Naive thymus-derived CD4-positive, alpha-beta T cell (primary cell): ENCODE measurements at places on chromosomes 7 and 10. TPM values are rescaled to one million over a fixed set of nuclear protein-coding genes. Genes with fewer than 3 reads are reported as not detected.
A peak's percentile ranks its signal among the peaks of the same experiment; 100 is the strongest.

The ANKRD30A gene
- not detected for total RNA-seq

GRCh38 chr10:531541-531940 is 157.9 kb downstream of the DIP2C start:
- no peaks in the 10 kb centered on the region for H3K36me3 ChIP-seq
- H3K4me1 ChIP-seq, result no peaks in the 10 kb centered on the region

GRCh38 chr7:24337180-24337579 is 53.2 kb downstream of the NPY start:
- H3K4me3 ChIP-seq, result no peak overlapping the region
- H3K27ac ChIP-seq, result no peak overlapping the region
- no peaks in the 10 kb centered on the region for H3K27me3 ChIP-seq

The NEBL gene
- not detected for total RNA-seq

DNA sequence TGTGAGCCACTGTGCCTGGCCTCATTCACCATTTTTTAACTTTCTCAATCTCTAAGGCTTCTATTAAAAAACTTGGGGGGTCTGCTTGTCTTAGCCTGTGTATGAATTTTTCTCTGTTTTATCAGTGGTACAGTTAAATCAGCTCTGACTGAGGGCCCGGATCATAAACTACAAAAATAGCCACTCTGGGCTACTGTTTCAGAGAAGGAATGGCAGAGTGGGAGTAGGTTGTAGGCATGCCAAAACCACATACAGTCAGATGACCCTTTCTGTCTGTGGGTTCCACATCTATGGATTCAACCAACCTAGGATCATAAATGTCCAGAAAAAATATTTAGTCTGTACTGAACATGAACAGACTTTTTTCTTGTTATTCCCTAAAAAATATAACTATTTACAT is 21.3 kb downstream of the TBC1D12 start:
- no peak overlapping the region for H3K27ac ChIP-seq
- no peaks in the 10 kb centered on the region for H3K27me3 ChIP-seq
- H3K4me3 ChIP-seq, result no peak overlapping the region
- no peaks in the 10 kb centered on the region for H3K4me1 ChIP-seq
- DNase-seq, result no peak

The FAM25C gene
- total RNA-seq, result not detected

GRCh38 chr7:44073664-44074348 is 8.4 kb upstream of the PGAM2 start:
- no peaks in the 10 kb centered on the region for H3K4me1 ChIP-seq
- peak overlapping the region; percentile 25 for H3K27ac ChIP-seq
- no peak overlapping the region for H3K4me3 ChIP-seq
- DNase-seq, result no peak
- H3K27me3 ChIP-seq, result no peaks in the 10 kb centered on the region

The IFRD1 gene
- 29.5 and 32.2 TPM in 2 replicates for total RNA-seq

The PILRA gene
- 13.4 TPM for total RNA-seq

DNA sequence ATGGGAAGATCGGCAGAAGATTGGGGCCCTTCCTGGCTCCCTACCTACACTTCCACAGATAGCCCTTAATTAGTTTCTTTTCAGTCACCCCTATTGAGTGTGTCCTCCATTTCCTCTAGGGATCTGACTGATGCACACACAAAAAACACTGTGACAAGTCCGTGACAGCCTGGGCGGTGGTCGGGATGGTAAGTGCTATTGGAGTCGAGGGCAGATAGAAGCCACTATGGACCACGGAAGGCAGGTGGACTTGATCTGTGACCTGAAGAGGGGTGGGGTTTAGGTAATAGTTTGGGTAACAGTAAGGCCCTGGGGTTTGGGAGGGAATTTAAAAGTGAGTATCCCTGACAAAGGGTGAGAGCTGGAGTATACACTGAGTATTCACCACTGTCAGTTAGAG is 53.0 kb downstream of the PDK4 start:
- H3K27me3 ChIP-seq, result no peaks in the 10 kb centered on the region
- no peaks in the 10 kb centered on the region for H3K4me1 ChIP-seq
- no peak overlapping the region for H3K27ac ChIP-seq
- no peaks in the 10 kb centered on the region for H3K36me3 ChIP-seq
- H3K4me3 ChIP-seq, result no peak overlapping the region

The STK32C gene
- total RNA-seq, result 8.7 TPM

DNA sequence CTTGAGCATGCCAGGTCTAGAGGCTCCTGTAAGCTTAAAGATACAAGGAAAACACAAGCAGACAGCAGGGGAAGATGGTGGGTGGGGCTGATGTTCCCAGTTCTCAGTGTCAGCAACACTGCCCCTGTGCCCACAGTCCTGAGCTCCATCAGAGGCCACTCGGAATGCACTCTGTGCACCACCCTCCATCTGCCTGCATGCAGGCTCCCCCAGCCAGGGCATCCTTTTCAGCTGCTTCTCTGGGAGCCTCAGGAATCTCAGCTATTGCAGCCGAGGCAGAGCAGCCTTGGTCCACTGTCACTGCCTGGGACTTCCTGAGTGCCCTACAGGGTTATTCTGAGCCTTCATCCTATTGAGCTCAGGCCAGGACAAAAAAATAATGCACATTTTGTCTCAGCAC is 22.2 kb downstream of the LBX1 start:
- H3K4me1 ChIP-seq, result no peaks in the 10 kb centered on the region
- no peak overlapping the region for H3K4me3 ChIP-seq
- no peaks in the 10 kb centered on the region for H3K36me3 ChIP-seq
- DNase-seq, result no peak

GRCh38 chr10:27534161-27534700 is 30.1 kb downstream of the RAB18 start:
- no peaks in the 10 kb centered on the region for H3K4me1 ChIP-seq
- no peak overlapping the region for H3K27ac ChIP-seq
- peaks cover 37% of the 10 kb centered on the region for H3K36me3 ChIP-seq
- DNase-seq, result no peak

GRCh38 chr7:13032576-13032975 is 345.1 kb downstream of the ARL4A start:
- DNase-seq, result no peak
- H3K36me3 ChIP-seq, result no peaks in the 10 kb centered on the region
- H3K27ac ChIP-seq, result no peak overlapping the region
- no peaks in the 10 kb centered on the region for H3K4me1 ChIP-seq

GRCh38 chr10:103469201-103469600 is 9.8 kb downstream of the CALHM3 start:
- no peaks in the 10 kb centered on the region for H3K27me3 ChIP-seq
- H3K4me1 ChIP-seq, result peaks cover 24% of the 10 kb centered on the region
- H3K27ac ChIP-seq, result no peak overlapping the region
- H3K36me3 ChIP-seq, result no peaks in the 10 kb centered on the region

GRCh38 chr10:118511711-118512110 is 83.7 kb downstream of the PRLHR start:
- H3K4me3 ChIP-seq, result no peak overlapping the region
- DNase-seq, result no peak
- H3K27me3 ChIP-seq, result no peaks in the 10 kb centered on the region
- no peaks in the 10 kb centered on the region for H3K4me1 ChIP-seq
- H3K36me3 ChIP-seq, result no peaks in the 10 kb centered on the region

The CDNF gene
- 8.4 TPM for total RNA-seq

The PLAU gene
- total RNA-seq, result 0.54 TPM

DNA sequence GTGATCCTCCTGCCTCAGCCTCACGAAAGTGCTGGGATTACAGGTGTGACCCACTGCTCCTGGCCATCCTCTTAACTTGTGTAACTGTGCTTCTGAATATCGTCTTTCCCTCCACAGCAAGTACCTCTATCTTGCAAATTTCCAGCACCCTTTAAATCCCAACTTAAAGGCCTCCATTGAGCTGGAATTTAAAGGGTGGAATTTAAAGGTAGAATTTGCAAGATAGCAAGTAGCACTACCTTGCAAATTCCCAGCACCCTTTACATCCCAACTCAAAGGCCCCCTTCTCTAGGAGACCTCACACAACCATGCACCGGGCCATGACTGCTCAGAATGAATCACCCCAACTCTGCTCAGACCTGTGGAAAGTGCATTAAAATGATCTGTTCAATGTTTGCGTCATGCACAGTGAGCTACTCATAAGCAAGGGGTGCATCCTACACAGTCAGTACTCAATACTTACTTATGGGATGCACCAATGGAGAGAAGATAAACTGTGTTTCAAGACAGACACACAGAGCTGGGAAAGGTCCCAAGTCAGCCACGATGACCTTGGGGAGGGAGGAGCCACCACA is 17.8 kb upstream of the SDK1 start:
- H3K4me1 ChIP-seq, result no peaks in the 10 kb centered on the region
- H3K27me3 ChIP-seq, result no peaks in the 10 kb centered on the region
- DNase-seq, result no peak
- no peak overlapping the region for H3K4me3 ChIP-seq
- H3K27ac ChIP-seq, result no peak overlapping the region

The ABCC2 gene
- 4.2 TPM for total RNA-seq

- H3K36me3 ChIP-seq, result no peaks in the 10 kb centered on the region
- no peaks in the 10 kb centered on the region for H3K27me3 ChIP-seq
- H3K27ac ChIP-seq, result no peak overlapping the region
- H3K4me1 ChIP-seq, result no peaks in the 10 kb centered on the region
- H3K4me3 ChIP-seq, result no peak overlapping the region
- DNase-seq, result no peak
These were observed 5.8 kb upstream of the SCD start for GRCh38 chr10:100340948-100341847.

GRCh38 chr7:47449810-47450590 is 131.9 kb downstream of the TNS3 start:
- no peak overlapping the region for H3K4me3 ChIP-seq
- no peaks in the 10 kb centered on the region for H3K4me1 ChIP-seq
- H3K27me3 ChIP-seq, result no peaks in the 10 kb centered on the region
- H3K36me3 ChIP-seq, result no peaks in the 10 kb centered on the region
- DNase-seq, result no peak
- H3K27ac ChIP-seq, result no peak overlapping the region

The HMX3 gene
- not detected for total RNA-seq

- no peaks in the 10 kb centered on the region for H3K36me3 ChIP-seq
- H3K27me3 ChIP-seq, result no peaks in the 10 kb centered on the region
- no peaks in the 10 kb centered on the region for H3K4me1 ChIP-seq
These were observed 22.2 kb downstream of the GPNMB start for GRCh38 chr7:23268746-23269145.

The CTNNA3 gene
- total RNA-seq, result not detected

The LRWD1 gene
- 14.0 TPM for total RNA-seq

GRCh38 chr10:93319896-93320295 is 162.2 kb downstream of the MYOF start:
- no peak overlapping the region for H3K4me3 ChIP-seq
- H3K27me3 ChIP-seq, result no peaks in the 10 kb centered on the region
- H3K4me1 ChIP-seq, result no peaks in the 10 kb centered on the region

DNA sequence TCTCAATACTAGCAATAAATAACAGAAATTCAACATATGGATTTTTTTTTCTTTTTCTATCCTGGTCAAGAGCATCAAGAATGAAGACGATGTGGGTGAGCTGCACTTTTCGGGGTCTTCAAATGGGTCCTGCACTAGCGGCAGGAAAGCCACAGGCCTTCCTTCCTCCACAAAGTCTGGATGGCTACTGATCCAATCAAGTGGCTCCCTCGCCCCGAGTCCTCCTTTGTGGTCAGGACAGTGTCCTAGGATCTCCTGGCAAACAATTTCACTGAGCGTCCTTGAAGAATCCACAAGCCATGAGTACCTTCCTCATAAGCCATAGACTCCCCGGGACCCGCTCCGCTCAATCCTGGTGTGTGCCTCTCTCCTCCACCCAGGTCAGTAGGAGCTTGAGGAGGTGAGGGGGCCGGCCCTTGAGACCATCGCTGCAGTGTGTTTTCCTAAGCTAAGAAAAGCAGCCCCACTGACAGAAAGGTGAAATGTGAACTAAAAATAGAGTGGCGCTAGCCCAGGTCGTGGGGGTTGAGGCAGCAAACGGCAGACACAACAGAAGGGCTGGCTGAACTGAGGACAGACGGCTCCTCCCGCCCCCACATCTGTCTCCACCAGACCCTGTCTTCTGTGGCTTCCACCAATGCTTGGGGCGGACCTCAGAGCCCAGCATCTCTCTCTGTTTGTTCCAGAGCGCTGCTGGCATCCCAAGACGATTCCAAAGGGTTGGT is 202.3 kb downstream of the HERPUD2 start:
- no peak overlapping the region for H3K27ac ChIP-seq
- no peak overlapping the region for H3K4me3 ChIP-seq
- no peak for DNase-seq
- H3K27me3 ChIP-seq, result no peaks in the 10 kb centered on the region
- H3K36me3 ChIP-seq, result no peaks in the 10 kb centered on the region

DNA sequence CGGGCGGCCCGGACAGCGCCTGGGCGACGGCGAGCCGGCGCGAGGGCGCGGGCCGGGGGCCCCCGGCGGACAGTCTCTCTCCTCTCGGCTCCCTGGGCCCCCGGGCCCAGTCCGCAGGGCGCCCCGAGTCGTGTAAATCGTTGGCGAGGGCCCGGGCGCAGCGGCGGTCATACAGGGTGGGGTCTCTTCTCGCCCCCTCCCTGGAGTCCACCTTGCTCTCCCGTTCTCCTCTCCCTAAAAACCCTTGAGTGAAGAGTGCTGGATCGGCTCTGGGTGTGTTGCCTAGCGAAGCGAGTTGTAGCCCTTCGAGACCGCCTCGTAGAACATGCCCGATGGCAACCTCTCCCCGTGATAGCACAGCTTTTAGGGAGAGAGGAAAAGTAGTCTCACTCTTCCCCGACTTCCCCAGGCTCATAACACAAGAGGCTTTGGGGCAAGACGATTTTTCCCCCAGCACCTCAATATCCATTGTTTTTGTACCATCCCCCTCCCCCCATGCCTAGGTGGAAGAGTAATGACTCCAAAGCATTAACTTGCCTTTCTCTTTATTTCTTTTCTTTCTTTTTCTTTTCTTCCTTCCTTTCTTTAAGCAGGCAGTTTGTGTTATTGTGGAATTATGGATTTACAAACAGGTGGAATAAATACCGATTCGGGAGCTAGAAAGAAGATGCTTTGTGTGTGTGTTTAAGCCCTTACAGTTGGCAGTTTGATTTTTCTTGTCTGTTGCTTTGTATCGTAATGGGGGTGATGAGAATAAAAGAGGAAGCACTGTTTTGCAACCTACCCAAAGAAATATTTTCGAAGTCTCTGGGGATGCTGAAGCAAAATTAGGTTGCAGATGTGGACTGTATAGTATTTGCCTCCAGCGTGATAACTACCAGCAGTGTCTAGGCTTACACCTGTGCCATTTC is 822 bp downstream of the SHOC2 start:
- H3K4me3 ChIP-seq, result peak overlapping the region; percentile 49
- H3K4me1 ChIP-seq, result peaks cover 17% of the 10 kb centered on the region
- DNase-seq, result peak; percentile 34
- H3K27me3 ChIP-seq, result no peaks in the 10 kb centered on the region
- H3K36me3 ChIP-seq, result no peaks in the 10 kb centered on the region

The HOXA10 gene
- total RNA-seq, result not detected
